Hippocampal formation (tissue), 2 donors: ENCODE measurements at places on chromosomes 4 and X.

- DNase-seq = no peak
These were observed 312.6 kb downstream of the STIM2 start for GRCh38 chr4:27173280-27173679.

DNA sequence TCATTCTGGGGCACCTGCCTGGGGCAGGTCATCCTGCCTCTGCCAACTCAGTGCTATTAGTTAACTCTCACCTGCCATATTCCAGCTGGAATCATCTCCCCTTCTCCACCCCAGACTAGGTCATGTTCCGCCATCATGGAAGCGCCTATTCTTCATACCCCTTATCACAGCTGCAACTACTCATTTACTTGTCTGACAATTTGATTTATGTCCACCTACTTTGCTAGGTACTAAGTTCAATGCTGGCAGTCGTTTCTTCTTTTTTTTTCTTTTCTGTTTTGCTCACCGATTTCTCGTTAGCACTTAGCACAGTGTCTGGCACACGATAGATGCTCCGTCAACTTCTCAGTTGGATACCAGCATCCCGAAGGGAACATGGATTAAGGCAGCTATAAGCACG is 1.1 kb upstream of the FMR1 start:
- no peak for DNase-seq

- no peak for DNase-seq
These were observed 1666.4 kb upstream of the IGFBP7 start for GRCh38 chr4:58776627-58777026.

DNA sequence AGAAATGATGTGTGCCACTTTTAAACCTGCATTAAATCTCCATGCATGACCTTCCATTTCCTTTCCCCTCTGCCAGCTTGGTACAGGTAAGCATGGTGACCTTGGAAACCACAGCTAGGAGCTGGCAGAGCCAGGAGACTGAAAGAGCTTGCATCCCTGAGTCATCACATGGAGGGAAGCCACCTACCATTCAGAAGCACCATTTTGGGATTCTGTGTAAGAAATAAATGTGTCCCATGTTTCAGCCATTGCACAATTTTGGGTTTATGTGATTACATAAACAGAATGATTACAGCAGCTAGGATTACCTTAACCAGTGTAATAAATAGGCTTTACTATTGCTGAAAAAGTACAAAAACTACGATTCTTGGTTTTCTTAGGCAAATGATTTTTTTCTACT is 17.3 kb upstream of the CCDC149 start:
- no peak for DNase-seq

DNA sequence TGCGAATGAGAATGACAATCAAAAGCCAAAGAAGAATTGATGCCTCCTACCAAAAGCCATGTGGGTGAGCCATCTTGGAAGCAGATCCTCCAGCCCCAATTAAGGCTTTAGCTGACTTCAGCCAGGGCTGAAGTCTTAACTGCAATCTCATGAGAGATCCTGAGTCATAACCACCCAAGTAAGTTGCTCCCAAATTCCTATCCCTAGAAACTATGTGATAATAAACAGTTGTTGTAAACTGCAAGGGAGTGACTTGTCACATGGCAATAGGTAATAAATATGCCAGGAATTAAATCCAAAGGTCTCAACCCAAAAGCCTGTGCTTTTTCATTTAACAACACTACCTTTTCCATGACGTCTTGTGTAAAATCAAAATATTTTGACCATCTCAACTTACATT is 154.2 kb upstream of the TBL1X start:
- DNase-seq = no peak

GRCh38 chr4:153922148-153922547 is 133.3 kb upstream of the SFRP2 start:
- no peak for DNase-seq

GRCh38 chr4:6087669-6088341 is 69.6 kb upstream of the C4orf50 start:
- DNase-seq = peak; percentile 35

- DNase-seq = no peak
These were observed 36.0 kb downstream of the IRF2 start for GRCh38 chr4:184438375-184438774.

DNA sequence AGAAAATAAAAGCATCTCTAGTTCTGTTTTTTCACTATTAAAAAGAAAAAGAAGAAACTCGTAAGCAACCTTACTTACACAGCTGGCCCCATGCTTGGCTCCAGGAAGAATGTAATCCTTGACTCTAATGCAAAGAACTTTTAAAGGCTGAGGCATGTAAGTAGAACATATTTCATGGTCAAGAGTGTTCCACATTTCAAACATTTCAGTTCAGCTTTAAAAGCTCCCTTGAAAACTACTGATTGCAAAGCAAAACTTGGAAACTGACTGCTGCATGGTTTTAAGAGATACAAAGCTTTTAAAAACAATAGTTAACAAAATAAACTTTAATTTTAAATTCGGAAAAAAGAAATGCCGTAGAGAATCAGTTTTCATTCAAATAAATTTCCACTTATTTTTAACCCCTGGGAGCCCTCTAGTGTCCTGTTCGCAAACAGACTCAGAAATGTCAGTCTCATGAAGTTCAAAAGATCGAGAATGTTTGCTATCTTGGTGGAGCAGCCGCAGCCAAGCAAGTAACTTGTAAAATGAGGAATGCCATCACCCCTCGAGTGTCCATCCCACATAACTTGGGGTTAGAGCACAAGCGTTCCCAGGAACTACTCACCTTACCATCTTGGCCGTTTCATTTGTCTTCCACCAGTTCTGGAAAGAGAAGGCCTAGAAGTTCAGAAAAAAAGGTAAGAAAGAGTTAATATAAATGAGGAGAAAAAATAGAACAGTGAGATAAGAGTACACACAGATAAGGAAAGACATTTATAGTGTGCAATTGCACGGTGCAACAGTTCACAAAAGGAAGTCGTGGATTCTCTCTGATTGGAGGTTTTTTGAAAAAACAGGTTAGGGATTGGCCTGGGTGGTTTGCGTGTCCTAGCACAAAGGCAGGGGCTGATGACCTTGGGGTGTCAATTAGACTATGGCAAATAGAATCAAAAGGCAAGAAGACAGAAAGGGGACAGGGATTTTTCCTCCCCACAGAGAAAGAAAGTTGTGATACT is at the start of gene GASK1B:
Gene GASK1B (minus strand): TSS at position 765 of the 998 bp plus-strand sequence. CDS start 1,650 bp downstream, outside the sequence.
- DNase-seq = peak; percentile 82

- no peak for DNase-seq
These were observed 25.7 kb downstream of the ADGRG2 start for GRCh38 chrX:19096586-19096985.

GRCh38 chr4:163111588-163111987 is 55.1 kb downstream of the NAF1 start:
- no peak for DNase-seq

DNA sequence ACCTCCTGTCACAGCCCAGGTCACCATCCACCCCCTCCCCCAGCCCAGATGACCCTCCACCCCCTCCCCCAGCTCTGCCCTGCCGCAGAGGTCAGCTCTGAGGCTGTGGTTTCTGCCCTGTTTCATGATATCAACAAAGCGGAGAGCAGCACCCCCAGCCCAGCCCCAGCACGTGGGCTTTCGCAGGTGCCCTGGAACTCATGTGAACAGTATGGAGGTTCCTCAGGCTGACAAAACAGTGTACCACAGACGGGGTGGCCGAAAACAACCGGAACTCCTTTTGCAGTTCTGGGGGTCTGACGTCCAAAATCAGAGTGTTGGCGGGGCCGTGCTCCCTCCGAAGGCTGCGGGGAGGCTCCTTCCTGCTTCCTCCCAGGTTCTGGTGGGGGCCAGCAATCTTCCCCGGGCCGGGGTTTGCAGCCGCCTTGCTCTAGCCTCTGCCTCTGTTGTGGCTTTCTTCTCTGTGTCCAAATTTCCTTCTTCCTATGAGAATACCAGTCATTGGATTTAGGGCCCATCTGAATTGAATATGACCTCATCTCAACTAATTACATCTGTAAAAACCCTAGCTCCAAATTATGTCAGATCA is 7.9 kb upstream of the PSAPL1 start:
- DNase-seq = no peak

GRCh38 chr4:119728185-119728584 is 99.6 kb upstream of the PDE5A start:
- no peak for DNase-seq

- DNase-seq = no peak
These were observed 336.1 kb upstream of the BOD1L1 start for GRCh38 chr4:13963601-13964000.

GRCh38 chrX:41035582-41035981 is 49.7 kb upstream of the USP9X start:
- DNase-seq = no peak

- peak; percentile 29 for DNase-seq
These were observed 178.9 kb downstream of the RAPGEF2 start for GRCh38 chr4:159281771-159282170.

- DNase-seq = no peak
These were observed 46.4 kb downstream of the SH2D1A start for GRCh38 chrX:124392794-124393193.

GRCh38 chr4:178356725-178357124 is 914.5 kb upstream of the AGA start:
- no peak for DNase-seq

GRCh38 chr4:26131711-26132110 is 189.1 kb upstream of the RBPJ start:
- DNase-seq = no peak

DNA sequence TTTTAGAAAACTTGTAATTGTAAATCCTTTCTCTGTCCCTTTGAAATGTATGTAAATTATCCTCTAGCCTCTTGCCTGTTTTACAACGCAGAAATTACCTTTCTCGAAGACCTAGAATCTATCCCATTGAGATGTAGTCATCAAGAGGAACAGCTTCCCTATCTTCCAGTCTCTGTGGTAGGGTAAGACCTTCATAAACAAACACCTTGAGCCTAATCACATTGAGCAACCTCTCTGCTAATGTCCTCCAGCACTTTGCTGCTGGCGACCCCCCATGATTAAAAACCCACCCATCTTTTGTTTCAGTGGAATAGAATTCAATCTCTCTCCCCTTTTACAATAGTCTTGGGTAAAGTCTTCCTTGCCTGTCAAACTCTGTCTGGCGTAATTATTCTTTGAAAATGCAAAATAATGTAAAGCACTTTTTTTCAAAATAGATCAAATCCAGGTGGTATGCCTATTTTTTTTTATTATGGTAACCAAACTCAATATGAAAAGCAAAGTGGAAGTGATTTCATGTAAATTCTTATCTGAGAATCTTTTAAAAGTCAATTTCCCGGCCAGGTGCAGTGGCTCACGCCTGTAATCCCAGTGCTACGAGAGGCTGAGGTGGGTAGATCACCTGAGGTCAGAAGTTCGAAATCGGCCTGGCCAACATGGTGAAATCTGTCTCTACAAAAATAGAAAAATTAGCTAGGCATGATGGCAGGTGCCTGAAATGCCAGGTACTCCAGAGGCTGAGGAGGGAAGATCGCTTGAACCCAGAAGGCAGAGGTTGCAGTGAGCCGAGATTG is 237.9 kb downstream of the GRXCR1 start:
- no peak for DNase-seq

DNA sequence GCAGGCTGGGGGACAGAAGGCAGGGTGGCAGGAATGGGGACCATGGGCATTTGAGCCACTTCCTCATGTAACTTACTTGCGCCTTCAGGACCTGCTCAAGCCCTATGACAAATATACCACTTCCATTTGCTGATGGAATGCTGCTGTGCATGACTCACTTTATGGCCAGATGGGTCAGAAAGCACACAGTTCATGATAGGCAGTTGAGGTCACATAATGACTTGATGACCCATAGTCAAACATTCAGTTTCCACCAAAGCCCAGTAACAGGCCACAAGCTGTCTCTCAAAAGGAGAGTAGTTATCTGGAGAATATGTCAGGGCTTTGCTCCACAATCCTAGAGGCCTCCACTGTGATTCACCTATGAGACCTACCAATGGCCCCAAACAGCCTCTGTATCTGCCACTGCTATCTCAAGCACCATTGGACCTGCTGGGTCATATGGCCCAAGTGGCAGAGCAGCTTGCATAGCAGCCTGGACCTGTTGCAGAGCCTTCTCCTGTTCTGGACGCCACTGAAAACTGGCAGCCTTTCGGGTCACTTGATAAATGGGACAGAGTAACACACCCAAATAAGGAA is 5.3 kb upstream of the PAPSS1 start:
- no peak for DNase-seq

GRCh38 chr4:145644699-145645098 is 25.5 kb downstream of the MMAA start:
- DNase-seq = no peak

DNA sequence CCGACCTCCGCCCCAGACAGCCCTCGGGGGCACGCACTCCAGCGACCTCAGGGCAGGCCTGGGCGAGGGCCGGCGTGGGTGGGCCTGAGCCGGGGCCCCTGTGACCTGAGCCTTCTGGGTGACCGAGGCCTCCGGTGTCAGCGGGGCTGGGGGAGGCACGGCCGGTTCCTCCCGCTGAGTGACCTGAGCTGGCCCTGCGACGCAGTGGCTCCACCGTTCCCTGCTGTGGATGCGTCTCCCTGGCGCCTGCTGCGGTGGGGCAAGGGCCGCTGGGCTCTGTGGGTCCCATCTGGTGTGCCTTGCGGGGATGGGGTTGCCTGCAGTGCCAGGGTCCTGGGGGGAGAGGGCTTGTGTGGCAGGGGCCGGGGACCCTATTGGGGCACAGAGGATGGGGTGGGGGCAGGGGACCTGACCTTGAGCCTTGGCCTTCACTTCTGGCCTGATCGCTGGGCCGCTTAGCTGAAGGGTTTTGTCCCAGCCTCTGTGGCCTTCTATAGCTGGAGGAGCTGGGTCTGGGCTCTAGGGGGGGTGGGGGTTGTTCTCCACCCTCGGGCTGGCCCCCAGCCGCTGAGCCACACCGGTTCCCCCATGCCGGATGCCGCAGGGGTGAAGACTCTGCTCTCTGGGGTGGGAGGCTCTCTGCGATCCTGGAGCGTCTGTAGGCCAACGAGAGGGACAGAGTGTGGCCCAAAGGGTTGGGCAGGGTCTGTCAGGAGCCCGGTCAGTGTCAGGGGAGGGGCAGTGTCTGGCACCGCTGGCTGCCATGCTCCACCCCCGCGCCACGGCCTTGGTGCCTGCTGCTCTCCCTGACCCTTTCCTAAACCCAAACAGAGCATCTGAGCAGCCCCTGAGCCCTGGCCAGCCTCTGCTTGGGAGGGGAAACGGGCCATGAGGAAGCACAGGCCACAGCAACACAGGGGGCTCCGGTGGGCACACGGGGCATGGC is 2.3 kb downstream of the NAT8L start:
- no peak for DNase-seq
